NCI-H1436 (cell line): ENCODE measurements at places on chromosomes 2 and 18.

DNA sequence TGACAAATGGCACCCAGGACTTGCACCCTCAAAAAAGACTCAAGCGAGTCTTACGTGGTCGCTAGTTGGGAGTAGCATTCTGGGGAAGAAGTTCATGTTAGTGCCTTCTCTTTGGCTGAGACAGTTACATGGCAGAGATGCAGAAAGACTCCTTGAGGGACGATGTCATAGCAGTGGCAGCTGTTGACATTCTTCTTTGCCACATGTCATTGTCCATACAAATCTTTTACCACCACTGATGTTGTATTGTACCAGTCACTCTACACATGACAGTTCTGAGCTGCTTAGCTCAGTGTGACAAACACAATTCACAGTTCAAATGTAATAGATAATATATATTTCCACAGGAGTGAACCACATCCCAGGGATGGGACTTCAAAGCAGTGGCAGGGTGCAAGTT, 197.1 kb downstream of the TCF4 start:
- no peak for DNase-seq

- no peak for DNase-seq
Measured at GRCh38 chr2:220835583-220835982, 736.5 kb downstream of the EPHA4 start.

DNA sequence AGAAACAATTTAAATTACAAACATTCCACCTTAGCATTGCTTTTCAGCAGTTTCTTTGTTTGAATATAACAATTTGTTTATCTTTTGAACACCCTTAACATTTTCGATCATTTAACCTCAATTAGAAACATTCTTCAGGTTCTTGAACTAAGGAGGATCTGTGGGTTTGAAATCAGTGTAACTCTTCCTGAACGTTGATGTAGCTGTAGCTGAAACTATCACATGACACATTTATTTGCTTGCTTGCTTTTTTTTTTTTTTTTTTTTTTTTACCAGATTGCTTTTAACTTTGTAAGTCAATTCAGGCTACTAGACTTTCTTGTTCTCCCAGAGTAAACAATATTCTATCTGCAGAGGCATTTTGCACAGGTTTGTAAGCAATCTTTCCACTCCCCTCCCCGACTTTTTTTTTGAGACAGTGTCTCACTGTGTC, 47.6 kb downstream of the GPD2 start:
- no peak for DNase-seq

DNA sequence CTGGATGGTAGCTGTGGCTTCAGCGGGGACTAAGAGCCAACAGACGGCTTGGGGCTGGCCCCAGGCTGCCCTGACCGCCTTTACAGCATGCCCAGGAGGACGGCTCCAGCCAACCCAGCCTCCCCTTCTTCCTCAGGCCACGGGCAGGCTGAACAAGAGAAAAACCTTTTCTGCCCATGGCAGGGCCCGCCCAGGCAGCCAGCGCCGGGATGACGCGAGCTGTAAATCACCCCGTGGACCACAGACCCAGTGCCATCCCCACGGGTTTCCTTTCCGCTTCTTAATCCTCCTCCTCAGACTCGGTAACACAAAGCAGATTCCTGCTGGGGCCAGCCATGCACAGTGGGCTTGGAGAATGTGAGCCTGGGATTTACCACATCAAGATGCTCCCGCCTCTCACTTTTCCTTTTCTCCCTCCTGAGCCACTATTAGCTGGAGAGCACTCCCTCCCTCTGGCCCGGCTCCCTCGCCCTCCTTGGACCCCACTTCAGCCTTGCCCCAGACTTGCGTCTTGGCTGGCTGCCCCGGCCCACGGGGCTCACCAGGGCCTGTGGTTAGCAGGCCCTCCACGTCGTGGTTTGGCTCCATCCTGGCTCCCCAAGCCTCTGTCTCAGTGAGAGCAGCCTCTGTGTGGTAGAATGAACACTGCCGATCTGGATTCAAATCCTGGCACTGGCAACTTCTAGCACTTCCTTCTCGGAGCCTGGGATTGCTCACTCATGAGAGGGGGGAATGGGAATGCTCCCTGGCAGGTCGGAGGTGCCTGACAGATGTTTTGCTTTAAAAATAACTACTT, 31.4 kb downstream of the ATOH8 start:
- no peak for DNase-seq

GRCh38 chr18:56747032-56747658, 96.0 kb downstream of the WDR7 start:
- DNase-seq, result no peak

GRCh38 chr2:169038338-169038757, 7.2 kb upstream of the ABCB11 start:
- DNase-seq, result no peak

GRCh38 chr2:121736462-121737336, at the start of gene NIFK:
Gene NIFK, minus strand, starts transcription at chr2:121736875. Its CDS starts 25 bp downstream, at chr2:121736850.
- peak; percentile 97 for DNase-seq

GRCh38 chr2:100692906-100693305, 127.0 kb upstream of the NPAS2 start:
- DNase-seq, result no peak
